ENCODE measurements at places on chromosomes 12 and 14.

DNA sequence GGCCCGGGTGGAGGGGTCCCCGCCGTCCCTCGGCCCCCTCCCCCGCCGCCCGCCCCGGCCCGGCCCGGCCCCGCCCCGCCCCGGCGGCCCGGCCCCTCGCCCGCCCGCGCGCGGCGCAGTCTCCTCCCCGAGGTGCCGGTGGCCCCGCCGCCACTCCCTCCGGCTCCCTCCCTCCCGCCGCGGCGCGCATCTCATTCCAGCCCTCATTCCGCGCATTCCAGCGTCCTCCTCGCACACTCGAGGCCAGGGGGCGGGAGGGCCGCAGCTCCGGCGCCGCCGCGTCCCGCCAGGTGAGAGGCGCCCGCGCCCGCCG lies at the start of gene TEAD4:
TEAD4 (plus strand) TSS at position 206 of the 313 bp plus-strand sequence.
- DNase-seq, result no peak

GRCh38 chr12:52952076-52952801 lies 3.3 kb downstream of the KRT18 start:
- DNase-seq, result no peak

DNA sequence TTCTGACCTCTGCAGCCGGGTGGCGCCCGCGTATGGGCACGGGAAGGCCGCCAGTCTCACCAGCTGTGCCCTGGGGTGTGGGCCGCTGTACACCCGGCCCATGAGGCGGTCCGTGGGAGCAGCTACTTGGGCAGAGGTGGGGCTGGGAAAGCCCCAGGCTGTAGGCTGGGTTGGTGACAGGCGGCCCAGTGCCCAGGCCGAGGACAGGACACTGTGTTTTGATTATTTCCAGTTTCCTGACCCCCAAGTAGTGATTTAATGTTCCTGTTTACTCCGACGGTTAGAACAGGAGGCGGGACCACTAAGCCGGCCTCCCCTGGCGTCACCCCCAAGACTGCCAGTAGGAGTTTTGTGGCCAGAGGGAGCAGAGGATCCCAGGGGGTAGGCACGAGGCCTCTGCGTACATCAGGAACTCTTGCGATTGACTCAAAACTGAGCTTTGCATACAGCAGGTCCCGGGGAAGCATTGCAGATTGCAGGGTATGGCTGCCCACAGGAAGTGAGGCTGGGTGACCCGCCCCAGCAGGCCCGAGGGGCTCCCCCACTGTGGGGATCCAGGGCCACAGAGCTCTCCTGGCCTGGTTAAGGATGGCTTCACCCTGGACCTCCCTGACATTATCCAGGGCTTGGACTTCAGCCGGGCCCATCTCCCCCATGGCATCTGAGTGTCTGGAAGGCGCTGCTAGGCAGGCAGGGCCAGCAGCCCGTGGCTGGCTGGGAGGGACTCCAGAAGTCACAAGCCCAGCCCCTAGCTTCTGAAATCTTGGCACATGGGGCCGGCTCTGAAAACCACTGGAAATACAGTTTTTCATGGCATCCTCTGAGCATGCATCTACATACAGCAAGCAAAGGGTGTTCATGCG lies 42.5 kb upstream of the DIO3 start:
- no peak for DNase-seq

DNA sequence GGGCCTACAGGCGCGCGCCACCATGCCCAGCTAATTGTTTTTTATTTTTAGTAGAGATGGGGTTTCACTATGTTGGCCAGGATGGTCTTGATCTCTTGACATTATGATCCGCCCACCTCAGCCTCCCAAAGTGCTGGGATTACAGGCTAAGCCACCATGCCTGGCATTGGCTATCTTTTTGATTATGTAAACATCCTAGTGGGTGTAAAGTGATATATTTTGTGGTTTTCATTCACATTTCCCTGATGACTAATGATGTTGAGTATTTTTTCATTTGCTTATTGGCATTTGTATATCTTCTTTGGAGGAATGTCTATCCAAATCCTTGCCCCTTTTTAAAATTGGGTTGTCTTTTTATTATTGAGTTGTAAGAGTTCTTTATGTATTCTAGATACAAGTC lies 16.3 kb downstream of the CREBL2 start:
- DNase-seq, result no peak

DNA sequence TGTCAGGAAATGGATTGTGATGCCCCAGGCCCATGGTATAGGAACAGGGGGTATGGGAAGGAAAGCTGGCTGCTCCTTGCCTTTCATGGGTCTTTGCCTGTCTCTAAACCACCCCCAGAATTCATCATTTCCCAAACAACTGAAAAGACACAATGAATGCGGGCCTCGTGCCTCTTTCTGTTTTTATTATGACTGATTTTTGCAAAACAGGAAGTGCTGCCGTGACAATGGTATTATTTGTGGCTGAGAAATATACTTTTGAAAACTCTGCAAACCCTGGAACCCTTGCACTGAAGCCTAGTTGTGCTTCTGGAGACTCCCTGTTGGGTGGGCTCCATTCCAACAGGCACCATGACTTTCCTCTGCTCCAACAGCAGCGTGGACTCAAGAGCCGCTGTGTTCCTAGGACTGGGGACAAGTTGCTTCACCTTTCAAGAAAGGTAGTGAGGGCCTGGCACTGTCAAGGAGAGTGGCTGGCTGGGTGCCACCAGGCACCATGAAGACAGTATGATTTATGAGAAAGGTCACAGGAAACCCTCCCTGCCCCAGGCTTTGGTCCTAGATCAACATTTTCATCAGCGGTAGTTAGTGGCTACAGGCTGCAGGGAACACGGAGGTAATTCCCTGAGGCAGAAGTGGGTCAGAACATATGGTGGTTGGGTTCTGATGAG lies 4.8 kb upstream of the DGLUCY start:
- DNase-seq, result peak; percentile 24

DNA sequence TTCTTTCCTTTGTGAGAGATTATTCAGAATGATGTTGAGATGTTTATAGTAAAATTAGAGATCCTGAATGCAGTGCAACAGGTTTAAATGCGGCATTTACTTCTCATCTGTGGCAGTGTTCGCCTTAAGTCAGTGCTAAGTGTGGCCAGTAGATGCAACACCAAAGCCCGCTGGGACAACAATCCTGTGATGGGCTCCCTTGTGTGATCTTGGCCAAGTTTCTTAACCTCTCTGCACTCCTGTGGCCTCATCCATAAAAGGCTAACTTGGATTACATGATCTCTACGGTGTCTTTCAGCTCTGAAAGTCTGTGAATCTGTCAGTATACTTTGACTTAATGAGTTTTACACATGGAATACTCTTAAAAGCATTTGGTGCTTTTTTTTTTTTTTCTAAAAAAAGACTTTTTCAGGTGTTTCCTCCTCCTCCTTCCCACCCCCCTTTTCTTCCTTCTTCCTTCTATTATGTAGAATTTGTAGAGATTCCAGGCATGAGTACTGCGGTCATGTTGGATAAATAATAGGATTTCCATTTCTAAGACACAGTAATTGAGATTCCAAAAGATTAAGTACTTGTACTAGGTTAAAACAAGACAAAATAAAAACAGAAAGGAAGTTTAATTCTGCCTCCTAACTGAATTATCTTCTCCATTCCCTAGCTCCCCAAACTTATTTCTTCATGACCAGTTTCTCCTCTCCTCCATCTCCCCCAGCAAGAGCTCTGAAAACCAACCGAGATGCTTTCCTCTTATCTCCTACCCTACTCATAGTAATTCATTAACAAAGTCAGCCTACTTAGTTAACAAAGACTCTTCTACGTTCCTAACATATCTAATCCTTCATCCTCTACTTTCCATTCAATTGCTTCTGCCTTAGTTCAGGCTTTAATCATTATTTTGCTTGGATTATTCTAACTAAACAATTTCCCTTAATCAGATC lies 42.2 kb upstream of the NAV3 start:
- no peak for DNase-seq

- no peak for DNase-seq
Measured at GRCh38 chr14:52112336-52113018, 43.6 kb upstream of the NID2 start.

DNA sequence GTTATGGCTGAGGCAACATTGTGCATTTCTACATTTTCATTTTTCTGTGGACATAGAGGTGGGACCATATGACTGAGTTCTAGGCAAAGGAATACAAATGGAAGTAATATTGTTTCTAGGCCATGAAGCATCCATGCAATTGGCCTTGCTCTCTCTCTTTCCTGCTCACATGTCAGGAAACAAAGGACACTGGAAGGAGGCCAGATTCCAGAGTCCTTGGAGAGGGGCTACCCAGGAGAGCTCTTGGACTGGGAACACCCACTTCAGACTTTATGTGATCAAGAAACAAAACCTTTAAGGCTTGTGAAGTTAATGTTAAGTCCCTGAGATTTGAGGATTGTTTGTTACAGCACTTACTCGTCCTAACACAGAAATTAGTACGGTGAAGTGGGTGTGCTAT lies 32.8 kb downstream of the PDZRN4 start:
- DNase-seq, result no peak

GRCh38 chr14:74596741-74597450 lies 15.1 kb downstream of the LTBP2 start:
- no peak for DNase-seq

- DNase-seq, result peak; percentile 60
Measured at GRCh38 chr14:24806061-24806678, 172.2 kb upstream of the GZMB start.

Measured in hematopoietic multipotent progenitor cell (in vitro differentiated cells).